ENCODE measurements at places on chromosomes 5 and 9.
A peak's percentile ranks its signal among the peaks of the same experiment; 100 is the strongest.

DNA sequence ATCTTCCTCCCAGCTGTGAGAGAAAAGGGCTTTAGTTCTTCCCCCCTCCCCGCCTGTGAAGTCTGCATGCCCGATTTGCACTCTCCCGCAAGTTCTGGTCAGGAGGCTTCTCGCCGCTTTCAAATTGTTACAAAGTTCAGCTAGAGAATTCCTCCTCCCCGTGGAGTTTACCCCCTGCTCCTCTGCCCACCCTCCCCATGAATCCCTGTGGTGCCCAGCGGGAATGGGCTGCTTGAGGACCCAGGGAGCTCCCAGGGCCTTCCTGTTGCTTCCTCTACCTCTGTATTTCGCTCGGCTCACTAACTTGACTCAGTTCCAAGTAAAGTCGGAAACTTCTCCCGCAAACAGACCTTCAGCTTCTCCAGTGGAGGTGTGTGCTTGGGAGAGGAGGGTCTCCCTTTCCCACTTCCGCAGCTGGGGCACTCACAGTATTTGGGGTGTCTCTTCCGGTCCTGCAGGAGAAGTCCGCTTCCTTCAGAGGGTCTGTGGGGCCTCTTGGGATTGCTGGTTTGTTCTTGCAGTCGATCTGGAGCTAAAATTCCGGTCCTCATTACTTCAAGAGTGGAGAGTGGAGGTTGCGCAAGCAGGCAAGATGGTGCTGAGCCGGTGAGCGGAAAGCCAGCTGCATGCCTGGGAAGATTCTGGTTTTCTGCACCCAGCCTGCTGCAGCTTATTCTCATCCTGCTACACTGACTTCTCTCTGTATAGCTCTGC is 97.8 kb downstream of the ADAMTS12 start:
- no peak overlapping the region for H3K27ac ChIP-seq
- H3K27me3 ChIP-seq: no peaks in the 10 kb centered on the region
- H3K4me1 ChIP-seq: no peaks in the 10 kb centered on the region
- H3K36me3 ChIP-seq: no peaks in the 10 kb centered on the region
- no peak overlapping the region for H3K4me3 ChIP-seq
- no peak for DNase-seq

DNA sequence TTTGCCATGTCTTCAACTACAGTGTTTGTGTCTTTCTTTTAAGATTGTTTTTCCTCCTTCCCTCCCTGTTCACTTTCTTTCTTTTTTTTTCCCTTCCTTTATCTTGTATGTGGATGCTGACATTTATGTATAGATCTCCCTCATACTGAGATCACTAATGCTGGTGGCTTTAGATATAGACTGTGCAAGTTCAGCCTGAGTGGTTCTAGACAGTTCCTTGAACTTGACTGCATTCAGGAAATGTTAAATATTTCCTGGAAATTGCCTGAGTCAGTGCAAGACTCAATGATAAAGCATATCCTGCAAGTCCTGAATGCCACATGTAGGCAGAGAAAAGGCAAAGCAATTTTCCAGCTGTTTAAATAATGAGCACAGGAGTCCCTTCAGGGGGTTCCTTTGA is 182.5 kb upstream of the NR3C1 start:
- no peak for DNase-seq
- peaks cover 8% of the 10 kb centered on the region for H3K4me1 ChIP-seq
- H3K36me3 ChIP-seq: no peaks in the 10 kb centered on the region
- H3K4me3 ChIP-seq: no peak overlapping the region
- peaks cover 4% of the 10 kb centered on the region for H3K27me3 ChIP-seq

GRCh38 chr9:93001031-93001430 is 53.7 kb downstream of the FGD3 start:
- H3K4me1 ChIP-seq: peaks cover 51% of the 10 kb centered on the region
- no peaks in the 10 kb centered on the region for H3K27me3 ChIP-seq
- peaks cover 11% of the 10 kb centered on the region for H3K36me3 ChIP-seq
- DNase-seq: no peak
- H3K27ac ChIP-seq: peak overlapping the region; percentile 85

- H3K27me3 ChIP-seq: no peaks in the 10 kb centered on the region
- no peaks in the 10 kb centered on the region for H3K36me3 ChIP-seq
- H3K4me1 ChIP-seq: no peaks in the 10 kb centered on the region
- no peak overlapping the region for H3K27ac ChIP-seq
- DNase-seq: no peak
Measured at GRCh38 chr5:125409861-125410536, 663.6 kb upstream of the ZNF608 start.

GRCh38 chr9:14909601-14909960 is 647 bp downstream of the FREM1 start:
- H3K27me3 ChIP-seq: peaks cover 15% of the 10 kb centered on the region
- H3K4me1 ChIP-seq: no peaks in the 10 kb centered on the region
- H3K36me3 ChIP-seq: no peaks in the 10 kb centered on the region
- H3K4me3 ChIP-seq: no peak overlapping the region
- no peak overlapping the region for H3K27ac ChIP-seq
- no peak for DNase-seq

GRCh38 chr5:96588539-96588938 is 73.6 kb upstream of the CAST start:
- H3K36me3 ChIP-seq: peaks cover 7% of the 10 kb centered on the region
- no peak for DNase-seq
- peaks cover 7% of the 10 kb centered on the region for H3K4me1 ChIP-seq
- no peak overlapping the region for H3K4me3 ChIP-seq

GRCh38 chr5:111781200-111781599 is 24.2 kb upstream of the NREP start:
- H3K36me3 ChIP-seq: no peaks in the 10 kb centered on the region
- no peak overlapping the region for H3K27ac ChIP-seq
- peaks cover 37% of the 10 kb centered on the region for H3K27me3 ChIP-seq
- DNase-seq: no peak

DNA sequence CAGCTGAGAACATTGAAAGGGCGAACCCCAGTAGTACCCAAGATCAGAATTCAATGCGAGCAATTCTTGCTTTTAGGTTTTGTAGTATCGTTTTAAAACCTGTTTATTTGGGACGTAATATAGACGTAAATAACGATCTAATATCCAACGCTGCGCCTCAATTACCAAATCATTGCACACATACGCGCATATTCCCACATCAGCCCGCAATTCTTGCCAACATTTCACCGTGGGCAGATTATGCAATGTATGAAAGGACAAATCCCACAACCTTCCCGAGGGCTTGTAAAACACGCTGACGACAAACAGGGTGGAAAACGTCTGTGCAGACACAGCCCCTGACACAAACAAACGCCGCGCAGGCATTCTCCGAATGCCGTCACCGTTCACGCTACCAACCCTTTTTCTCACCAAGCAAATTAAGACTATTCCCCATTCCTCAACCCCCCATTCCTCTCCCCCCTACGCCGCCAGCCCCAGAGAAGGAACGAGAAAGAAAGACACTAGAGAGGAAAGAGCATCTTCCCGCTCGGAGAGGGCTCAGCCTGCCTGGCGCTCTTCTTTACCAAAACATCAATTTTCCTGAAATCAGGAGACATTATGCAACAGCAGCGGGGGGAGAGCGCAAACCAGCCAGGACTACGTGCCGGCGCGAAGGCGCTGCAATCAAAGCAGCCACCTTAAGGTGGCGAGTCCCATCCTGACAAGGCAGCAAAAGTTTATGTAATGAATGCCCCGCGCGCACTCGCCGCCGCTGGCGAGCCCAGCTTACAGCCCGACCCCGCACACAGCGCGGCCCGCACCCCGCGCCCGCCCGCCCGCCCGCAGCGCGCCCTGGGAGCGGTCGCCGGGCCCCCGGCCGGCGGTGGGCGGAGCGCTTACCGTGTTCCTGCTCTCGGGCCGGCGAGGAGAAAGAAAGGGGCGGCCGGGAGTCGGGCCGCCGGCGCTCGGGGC is 597 bp downstream of the NFIL3 start:
- peaks cover 38% of the 10 kb centered on the region for H3K4me1 ChIP-seq
- peaks cover 2% of the 10 kb centered on the region for H3K36me3 ChIP-seq
- H3K4me3 ChIP-seq: peak overlapping the region; percentile 98
- H3K27ac ChIP-seq: peak overlapping the region; percentile 93
- peak; percentile 35 for DNase-seq

GRCh38 chr9:33113799-33114547 is 37.5 kb upstream of the SMU1 start:
- H3K36me3 ChIP-seq: peaks cover 10% of the 10 kb centered on the region
- H3K27me3 ChIP-seq: no peaks in the 10 kb centered on the region
- peaks cover 23% of the 10 kb centered on the region for H3K4me1 ChIP-seq
- DNase-seq: no peak
- H3K27ac ChIP-seq: peak overlapping the region; percentile 86

GRCh38 chr9:24582146-24583126 is 36.7 kb upstream of the IZUMO3 start:
- H3K27ac ChIP-seq: no peak overlapping the region
- no peaks in the 10 kb centered on the region for H3K27me3 ChIP-seq
- no peak overlapping the region for H3K4me3 ChIP-seq
- peaks cover 3% of the 10 kb centered on the region for H3K36me3 ChIP-seq
- DNase-seq: no peak

GRCh38 chr9:130200038-130200849 is 28.0 kb downstream of the NCS1 start:
- H3K4me3 ChIP-seq: no peak overlapping the region
- H3K27me3 ChIP-seq: no peaks in the 10 kb centered on the region
- H3K4me1 ChIP-seq: no peaks in the 10 kb centered on the region
- no peak overlapping the region for H3K27ac ChIP-seq
- no peaks in the 10 kb centered on the region for H3K36me3 ChIP-seq
- no peak for DNase-seq

DNA sequence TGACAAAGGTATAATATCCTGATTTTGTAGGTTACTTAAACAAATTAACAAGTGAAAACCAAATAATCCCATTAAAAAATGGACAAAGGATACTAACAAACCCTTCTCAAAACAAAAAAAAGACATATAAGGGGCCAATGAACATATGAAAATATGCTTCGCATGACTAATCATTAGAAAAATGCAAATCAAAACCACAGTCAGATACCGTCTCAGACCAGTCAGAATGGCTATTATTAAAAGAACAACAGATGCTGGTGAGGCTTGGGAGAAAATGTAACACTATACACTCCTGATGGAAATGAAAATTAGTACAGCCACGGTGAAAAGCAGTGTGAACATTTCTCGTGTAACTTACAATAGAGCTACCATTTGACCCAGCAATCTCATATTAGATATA is 1542.2 kb upstream of the CDH9 start:
- H3K27me3 ChIP-seq: no peaks in the 10 kb centered on the region
- H3K36me3 ChIP-seq: no peaks in the 10 kb centered on the region
- H3K4me1 ChIP-seq: no peaks in the 10 kb centered on the region
- H3K4me3 ChIP-seq: no peak overlapping the region
- no peak overlapping the region for H3K27ac ChIP-seq
- no peak for DNase-seq

DNA sequence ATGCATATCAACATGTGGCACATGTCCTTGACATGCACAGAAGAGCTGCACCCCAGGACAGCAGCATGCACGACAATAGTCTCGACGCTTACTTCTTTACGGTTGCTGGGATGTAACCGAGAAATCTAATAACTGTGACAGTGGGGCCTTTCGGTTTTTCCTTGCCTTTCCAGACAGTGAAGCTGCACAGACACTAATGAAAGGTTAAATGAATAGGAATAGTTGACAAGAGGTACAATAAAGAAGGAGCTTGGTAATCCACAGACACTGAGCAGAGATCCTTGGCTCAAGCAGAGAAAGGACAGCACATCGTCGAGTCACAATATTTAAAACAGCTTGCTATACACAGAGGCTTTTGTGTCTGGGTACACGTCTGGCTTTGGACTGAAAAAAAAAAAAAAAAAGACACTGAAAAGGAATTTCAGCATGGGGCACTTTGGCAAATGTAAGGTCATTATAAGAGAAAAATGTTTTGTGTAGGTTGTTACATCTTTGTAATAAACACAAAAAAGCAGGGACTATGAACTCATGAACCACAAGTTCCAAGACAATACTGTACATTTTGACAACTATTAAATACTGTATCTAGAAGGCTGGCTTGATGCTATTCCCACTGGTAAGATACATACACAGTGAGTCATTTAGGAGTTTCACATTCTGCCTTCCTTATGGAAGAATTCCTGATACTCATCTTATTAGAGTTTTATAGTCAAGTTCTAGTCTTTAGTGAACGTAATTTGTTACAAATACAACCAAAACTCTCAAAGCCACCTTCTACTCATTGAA is 5.6 kb downstream of the BNC2 start:
- no peak overlapping the region for H3K27ac ChIP-seq
- H3K4me3 ChIP-seq: no peak overlapping the region
- no peaks in the 10 kb centered on the region for H3K4me1 ChIP-seq
- DNase-seq: no peak
- H3K36me3 ChIP-seq: no peaks in the 10 kb centered on the region

- peak overlapping the region; percentile 67 for H3K27ac ChIP-seq
- H3K27me3 ChIP-seq: no peaks in the 10 kb centered on the region
- peak overlapping the region; percentile 28 for H3K4me3 ChIP-seq
- no peak for DNase-seq
Measured at GRCh38 chr9:86303316-86303975, 21.1 kb upstream of the ISCA1 start.

DNA sequence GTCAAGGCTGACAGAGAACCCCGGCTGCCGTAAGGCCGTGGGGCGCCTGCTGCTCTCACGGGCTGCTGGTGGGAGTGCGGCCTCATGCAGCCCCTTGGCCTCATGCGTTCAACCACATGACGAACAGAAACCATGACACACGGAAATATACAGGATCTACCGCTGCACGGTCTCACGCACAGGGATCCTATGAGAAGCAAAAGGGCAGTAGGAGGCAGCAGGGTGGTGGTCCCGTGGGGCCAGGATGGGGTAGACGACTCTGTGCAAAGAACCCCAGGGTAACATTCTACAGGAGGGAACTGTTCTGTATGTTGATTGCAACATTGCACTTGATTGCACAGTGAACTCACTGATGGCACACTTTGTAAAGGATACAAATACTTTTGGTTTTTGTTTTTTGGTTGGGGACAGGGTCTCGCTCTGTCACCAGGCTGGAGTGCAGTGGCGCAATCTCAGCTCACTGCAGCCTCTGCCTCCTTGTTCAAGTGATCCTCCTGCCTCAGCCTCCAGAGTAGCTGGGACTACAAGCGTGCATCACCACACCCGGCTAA is 51.6 kb downstream of the NACC2 start:
- no peak overlapping the region for H3K27ac ChIP-seq
- H3K27me3 ChIP-seq: no peaks in the 10 kb centered on the region
- H3K36me3 ChIP-seq: peaks cover 4% of the 10 kb centered on the region
- no peak for DNase-seq
- peak overlapping the region; percentile 19 for H3K4me3 ChIP-seq
